ENCODE measurements at places on chromosomes 1 and 21.

GRCh38 chr1:67710417-67710816 lies 25.4 kb downstream of the GADD45A start:
- no peak for DNase-seq
- peaks cover 4% of the 10 kb centered on the region for H3K27me3 ChIP-seq
- H3K27ac ChIP-seq, result no peak overlapping the region
- H3K4me1 ChIP-seq, result no peaks in the 10 kb centered on the region

- H3K36me3 ChIP-seq, result peaks cover 56% of the 10 kb centered on the region
- no peaks in the 10 kb centered on the region for H3K27me3 ChIP-seq
- no peak overlapping the region for H3K27ac ChIP-seq
- H3K4me1 ChIP-seq, result no peaks in the 10 kb centered on the region
- DNase-seq, result no peak
Measured at GRCh38 chr1:77565321-77565720, 117.1 kb downstream of the ZZZ3 start.

DNA sequence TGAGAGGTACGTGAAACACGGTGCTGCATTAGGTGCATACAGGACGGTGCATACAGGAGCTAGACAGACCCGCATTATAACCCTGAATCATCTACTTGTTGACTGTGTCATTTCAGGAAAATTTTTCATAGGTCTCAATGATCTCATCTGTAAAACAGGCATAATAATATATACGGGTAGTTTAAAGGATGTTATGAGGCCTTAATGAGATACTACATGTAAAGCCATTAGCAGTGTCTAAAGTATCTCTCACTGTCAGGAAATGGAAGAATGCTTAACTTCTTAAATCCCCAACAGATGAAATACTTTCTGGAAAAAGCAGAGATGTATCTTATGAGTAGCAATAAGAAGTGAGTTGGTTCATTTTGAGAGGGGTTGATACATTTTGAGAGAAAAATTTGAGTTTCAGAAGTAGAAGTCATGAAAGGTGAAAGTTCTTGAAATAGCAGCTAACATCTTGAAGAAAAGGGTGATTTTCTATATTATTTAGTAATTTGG lies 669.6 kb downstream of the PTPRC start:
- peaks cover 14% of the 10 kb centered on the region for H3K4me1 ChIP-seq
- no peaks in the 10 kb centered on the region for H3K36me3 ChIP-seq
- H3K27ac ChIP-seq, result no peak overlapping the region
- DNase-seq, result no peak
- no peak overlapping the region for H3K4me3 ChIP-seq

GRCh38 chr1:196381544-196381943 lies 226.7 kb downstream of the KCNT2 start:
- no peaks in the 10 kb centered on the region for H3K36me3 ChIP-seq
- no peak overlapping the region for H3K4me3 ChIP-seq
- no peaks in the 10 kb centered on the region for H3K27me3 ChIP-seq
- H3K27ac ChIP-seq, result no peak overlapping the region
- no peak for DNase-seq

GRCh38 chr1:10626131-10626731 lies 151.5 kb downstream of the PEX14 start:
- H3K4me1 ChIP-seq, result no peaks in the 10 kb centered on the region
- no peak overlapping the region for H3K27ac ChIP-seq
- H3K27me3 ChIP-seq, result no peaks in the 10 kb centered on the region
- no peaks in the 10 kb centered on the region for H3K36me3 ChIP-seq
- no peak overlapping the region for H3K4me3 ChIP-seq

GRCh38 chr21:26130249-26130881 lies 40.2 kb downstream of the APP start:
- no peak overlapping the region for H3K27ac ChIP-seq
- H3K27me3 ChIP-seq, result no peaks in the 10 kb centered on the region
- no peak overlapping the region for H3K4me3 ChIP-seq
- DNase-seq, result no peak
- H3K4me1 ChIP-seq, result peaks cover 9% of the 10 kb centered on the region

GRCh38 chr1:186218654-186219352 lies 156.2 kb downstream of the TPR start:
- H3K36me3 ChIP-seq, result no peaks in the 10 kb centered on the region
- no peak overlapping the region for H3K27ac ChIP-seq
- peaks cover 12% of the 10 kb centered on the region for H3K27me3 ChIP-seq
- H3K4me1 ChIP-seq, result no peaks in the 10 kb centered on the region
- no peak for DNase-seq
- H3K4me3 ChIP-seq, result no peak overlapping the region

GRCh38 chr21:32529679-32530078 lies 55.6 kb downstream of the TCP10L start:
- H3K36me3 ChIP-seq, result no peaks in the 10 kb centered on the region
- no peaks in the 10 kb centered on the region for H3K4me1 ChIP-seq
- H3K27me3 ChIP-seq, result no peaks in the 10 kb centered on the region

GRCh38 chr1:24932725-24933294 lies 2.7 kb upstream of the RUNX3 start:
- peaks cover 76% of the 10 kb centered on the region for H3K36me3 ChIP-seq
- peaks cover 47% of the 10 kb centered on the region for H3K4me1 ChIP-seq
- H3K27me3 ChIP-seq, result no peaks in the 10 kb centered on the region
- peak overlapping the region; percentile 51 for H3K4me3 ChIP-seq

- H3K4me3 ChIP-seq, result peak overlapping the region; percentile 15
- no peak for DNase-seq
- no peaks in the 10 kb centered on the region for H3K36me3 ChIP-seq
- peaks cover 27% of the 10 kb centered on the region for H3K4me1 ChIP-seq
Measured at GRCh38 chr21:35503671-35504070, 454.6 kb upstream of the RUNX1 start.

- no peak for DNase-seq
- H3K4me1 ChIP-seq, result no peaks in the 10 kb centered on the region
- no peaks in the 10 kb centered on the region for H3K36me3 ChIP-seq
- H3K27ac ChIP-seq, result no peak overlapping the region
Measured at GRCh38 chr1:239823852-239824251, 267.8 kb upstream of the FMN2 start.

DNA sequence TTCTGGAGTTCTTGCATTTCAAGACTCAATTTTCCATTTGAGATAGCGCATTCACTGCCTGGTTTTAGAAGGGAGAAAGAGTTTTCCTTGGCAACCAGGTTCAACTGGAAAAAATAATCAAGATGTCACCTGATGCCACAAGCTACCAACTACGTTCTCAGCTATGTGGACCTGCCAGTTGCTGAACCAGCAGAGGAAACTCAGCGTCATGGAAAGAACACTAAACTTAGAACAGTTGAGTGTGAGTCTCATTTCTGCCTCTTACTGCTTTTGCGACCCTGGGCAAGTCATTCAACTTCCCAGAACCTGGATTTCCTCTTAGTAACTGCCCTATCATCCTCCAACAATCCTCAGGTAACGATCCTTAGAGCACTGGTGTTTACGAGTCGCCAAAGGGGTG lies 373.0 kb upstream of the ESRRG start:
- no peaks in the 10 kb centered on the region for H3K4me1 ChIP-seq
- no peak overlapping the region for H3K27ac ChIP-seq
- H3K4me3 ChIP-seq, result no peak overlapping the region
- peaks cover 3% of the 10 kb centered on the region for H3K27me3 ChIP-seq
- no peaks in the 10 kb centered on the region for H3K36me3 ChIP-seq

- H3K4me3 ChIP-seq, result no peak overlapping the region
- no peak for DNase-seq
- H3K27me3 ChIP-seq, result no peaks in the 10 kb centered on the region
- no peak overlapping the region for H3K27ac ChIP-seq
- H3K4me1 ChIP-seq, result no peaks in the 10 kb centered on the region
Measured at GRCh38 chr1:57337623-57338022, 86.2 kb downstream of the DAB1 start.

GRCh38 chr1:94951509-94952208 lies 24.7 kb upstream of the CNN3 start:
- H3K4me1 ChIP-seq, result no peaks in the 10 kb centered on the region
- no peak overlapping the region for H3K4me3 ChIP-seq
- no peaks in the 10 kb centered on the region for H3K27me3 ChIP-seq
- H3K27ac ChIP-seq, result no peak overlapping the region
- no peak for DNase-seq

Data from activated T-helper 2 cell treated with anti-CD3 and anti-CD28 coated beads, Interferon-gamma antibody, Interleukin-2, Interleukin-4, amounts not matched to agents 10 μg/mL and 5 μg/mL and 100 μg/mL, durations not matched to agents 14 hours and 24 hours and 36 hours (primary cell).